ENCODE measurements at places on chromosomes 7 and 10.

- no peak for DNase-seq
Observed at GRCh38 chr10:128130051-128130450, 3.8 kb upstream of the MKI67 start.

DNA sequence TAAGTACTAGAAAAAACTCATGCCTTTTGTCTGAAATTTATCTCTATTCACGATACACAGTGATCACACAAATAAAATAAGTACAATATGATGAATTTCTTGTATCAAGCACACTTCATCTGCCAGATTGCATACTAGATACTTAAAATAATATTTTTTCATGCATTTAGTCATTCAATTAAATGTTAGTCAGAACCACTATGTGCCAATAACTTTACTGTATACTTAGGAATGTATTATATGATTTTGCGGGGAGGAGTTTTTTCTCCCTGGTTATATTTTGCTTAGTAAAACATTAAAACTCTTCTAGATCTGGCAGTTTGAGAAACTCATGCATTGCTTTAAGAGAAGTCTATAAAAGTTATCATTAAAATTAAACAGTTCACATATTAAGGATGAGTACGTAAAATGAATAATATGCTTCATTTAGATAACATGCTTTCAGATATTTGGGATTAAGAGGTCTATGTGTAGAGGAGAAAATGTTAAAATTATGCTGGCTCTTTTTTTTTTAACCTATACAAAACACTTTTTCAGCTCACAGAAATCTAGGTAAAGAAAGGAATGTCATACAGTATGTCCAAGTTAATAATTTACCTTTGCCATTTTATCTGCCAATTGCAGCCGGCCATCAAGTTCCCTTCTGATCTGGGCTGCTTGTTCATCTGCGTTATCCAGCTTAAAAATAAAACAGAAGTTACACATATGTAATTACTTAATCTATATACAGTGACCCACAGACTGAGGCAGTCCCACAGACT lies 70.1 kb downstream of the RNF133 start:
- DNase-seq = no peak

GRCh38 chr10:23383637-23384036 lies 39.0 kb upstream of the C10orf67 start:
- DNase-seq = no peak

DNA sequence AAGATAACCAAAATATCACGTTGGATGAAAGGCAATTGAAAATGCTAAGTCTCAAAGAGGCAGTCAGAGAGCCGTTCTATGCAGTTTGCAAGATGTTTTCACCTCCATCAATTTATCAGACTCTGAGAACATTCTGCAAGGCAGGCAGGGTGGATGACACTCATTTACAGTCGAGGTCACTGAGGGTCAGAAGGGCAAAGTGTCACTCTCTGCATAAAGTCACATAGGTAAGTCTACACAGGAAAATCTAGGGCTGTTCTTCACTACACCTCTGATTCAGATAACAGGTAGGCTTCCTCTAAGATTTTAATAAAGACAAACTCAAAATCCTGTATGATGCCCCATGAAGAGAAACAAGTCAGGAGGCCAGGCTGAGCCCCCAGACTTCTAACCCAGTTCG lies 1.4 kb upstream of the PLEKHA1 start:
- DNase-seq = no peak

GRCh38 chr7:116493449-116493848 lies 6.1 kb upstream of the CAV2 start:
- no peak for DNase-seq

DNA sequence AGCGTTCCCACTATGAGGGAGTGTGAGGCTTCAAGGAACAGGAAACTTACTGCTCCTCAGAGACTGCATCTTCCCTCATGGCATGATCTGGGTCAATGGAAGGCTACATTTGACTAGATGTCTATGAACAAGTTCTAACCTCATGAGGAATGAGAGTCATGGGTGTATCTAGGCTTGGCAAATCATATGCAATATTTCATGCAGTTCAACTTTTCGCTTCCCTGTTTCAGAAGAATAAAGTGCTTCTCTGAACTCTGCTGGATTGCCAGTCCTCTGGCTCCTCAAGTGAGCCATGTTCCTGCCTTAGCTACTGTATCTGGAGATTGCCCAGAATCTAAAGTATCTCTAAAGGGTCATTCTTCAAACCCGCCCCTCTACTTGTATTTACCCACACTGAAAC lies 54.3 kb upstream of the SEMA3A start:
- no peak for DNase-seq

DNA sequence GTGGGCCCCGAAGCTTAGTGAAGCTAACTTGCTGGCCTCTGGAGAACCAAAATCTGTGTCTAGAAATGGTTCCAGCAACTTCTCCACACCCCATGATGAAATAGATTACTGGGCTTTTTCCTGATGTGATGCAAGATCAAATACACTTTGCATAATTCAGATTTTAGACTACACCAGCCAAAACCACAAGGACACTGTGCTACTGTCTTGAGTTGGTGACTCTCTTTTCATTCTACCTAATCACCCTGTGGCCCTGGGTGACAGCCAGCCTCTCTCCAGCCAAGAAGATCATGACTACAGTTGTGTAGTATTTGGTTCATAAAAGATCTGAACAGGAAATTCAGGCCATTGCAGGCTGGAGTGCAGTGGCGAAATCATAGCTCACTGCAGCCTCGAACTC lies 22.2 kb downstream of the AZGP1 start:
- DNase-seq = no peak

GRCh38 chr10:13637303-13637856 lies 50.6 kb downstream of the PRPF18 start:
- DNase-seq = no peak

DNA sequence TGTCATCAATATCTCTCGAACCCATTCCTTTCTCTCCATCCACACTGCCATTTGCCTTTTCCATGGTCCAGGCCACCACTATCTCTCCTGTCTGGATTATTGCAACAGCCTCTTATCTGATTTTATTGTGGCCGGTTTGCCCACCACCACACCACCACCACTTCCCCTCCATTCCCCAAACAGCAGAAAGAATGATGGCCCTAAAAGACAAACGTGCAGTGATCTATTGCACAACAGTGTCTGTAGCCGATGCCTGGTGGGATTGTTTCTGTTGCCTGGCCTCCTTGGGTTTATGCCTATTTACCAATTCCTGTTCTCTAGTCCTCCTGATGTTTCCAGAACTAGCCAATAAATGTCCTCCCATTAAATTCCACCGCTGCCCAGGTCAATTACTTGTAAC lies 10.2 kb upstream of the ST8SIA6 start:
- DNase-seq = no peak

GRCh38 chr10:78974617-78975317 lies 94.0 kb upstream of the ZMIZ1 start:
- DNase-seq = peak; percentile 35

GRCh38 chr10:130454543-130455000 lies 318.4 kb downstream of the GLRX3 start:
- no peak for DNase-seq

DNA sequence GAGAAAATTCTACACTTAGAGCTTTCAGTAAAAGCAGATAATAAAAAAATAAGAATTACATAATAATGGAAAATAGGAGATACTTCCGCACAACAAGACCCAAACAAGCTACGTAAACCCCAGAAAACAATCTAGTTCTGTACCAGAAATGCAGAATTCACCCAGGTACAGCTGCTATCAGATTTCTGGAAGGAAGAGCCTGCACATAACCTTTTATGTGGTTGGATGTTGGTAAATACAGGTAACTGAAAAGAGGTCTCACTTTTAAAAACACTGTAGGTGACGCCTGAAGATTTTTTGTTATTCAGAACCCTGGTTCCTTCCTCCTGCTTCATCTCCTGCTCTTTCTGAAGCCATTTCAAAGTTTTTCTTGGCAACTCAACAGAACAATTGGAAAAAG lies 29.9 kb downstream of the PANK1 start:
- DNase-seq = no peak

- DNase-seq = no peak
Observed at GRCh38 chr10:27494116-27494805, 9.8 kb upstream of the RAB18 start.

- no peak for DNase-seq
Observed at GRCh38 chr7:92602352-92603088, 12.3 kb upstream of the FAM133B start.

GRCh38 chr7:115153176-115153575 lies 231.3 kb downstream of the MDFIC start:
- DNase-seq = peak; percentile 51

- DNase-seq = no peak
Observed at GRCh38 chr10:110744782-110745181, 100.6 kb downstream of the RBM20 start.

- no peak for DNase-seq
Observed at GRCh38 chr10:50563906-50564305, 59.9 kb downstream of the SGMS1 start.

GRCh38 chr10:132418527-132419416 lies 21.8 kb downstream of the PWWP2B start:
- no peak for DNase-seq

DNA sequence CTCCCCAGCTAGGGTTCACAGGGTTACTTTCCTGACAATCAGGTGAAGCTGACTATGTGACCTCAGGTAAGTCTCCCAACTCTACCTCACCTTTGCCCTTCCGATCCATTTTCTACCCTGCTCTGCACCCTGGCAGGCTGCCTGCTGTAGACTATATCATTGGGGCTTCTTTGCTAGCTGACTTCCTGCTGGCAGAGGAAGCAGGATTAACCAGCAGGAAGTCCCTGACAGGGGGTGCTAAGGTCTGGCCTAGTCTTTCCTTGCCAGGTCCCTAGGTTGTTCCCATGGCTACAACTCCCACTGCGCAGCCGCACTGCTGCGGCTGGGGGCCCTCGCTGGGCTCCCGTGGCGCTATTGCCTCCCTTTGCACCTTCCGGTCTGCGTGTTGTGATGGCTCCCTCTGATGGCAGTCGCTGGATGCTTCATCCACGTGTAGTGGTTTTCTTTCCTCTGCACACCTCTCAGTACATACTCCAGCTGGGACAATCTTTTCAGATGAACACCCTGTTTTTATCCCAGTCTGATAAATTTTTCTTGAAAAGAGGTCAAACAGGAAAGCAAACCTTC lies 365.9 kb downstream of the REEP3 start:
- DNase-seq = no peak

- DNase-seq = no peak
Observed at GRCh38 chr10:31490858-31491504, 172.0 kb downstream of the ZEB1 start.

DNA sequence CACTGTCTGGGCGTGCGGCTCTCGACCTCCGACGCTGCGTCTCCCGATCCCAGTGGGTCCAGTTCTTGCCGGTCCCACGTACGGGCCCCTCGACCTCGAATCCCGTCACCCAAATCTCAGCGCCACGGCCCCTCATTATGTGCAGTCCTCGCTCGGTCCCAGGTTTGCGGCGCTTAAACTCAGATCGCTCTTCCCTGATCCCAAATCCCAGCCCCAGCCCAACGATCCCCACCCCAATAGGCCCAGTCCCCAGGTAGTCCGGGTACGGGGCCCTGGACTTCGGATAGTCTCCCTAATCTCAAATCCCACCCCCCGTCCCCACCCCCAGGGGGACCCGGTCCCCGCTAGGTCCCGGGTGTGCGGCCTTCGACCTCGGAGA lies 666 bp downstream of the HNRNPF start:
- no peak for DNase-seq

GRCh38 chr10:126259760-126260479 lies 128.4 kb downstream of the ADAM12 start:
- DNase-seq = no peak

DNA sequence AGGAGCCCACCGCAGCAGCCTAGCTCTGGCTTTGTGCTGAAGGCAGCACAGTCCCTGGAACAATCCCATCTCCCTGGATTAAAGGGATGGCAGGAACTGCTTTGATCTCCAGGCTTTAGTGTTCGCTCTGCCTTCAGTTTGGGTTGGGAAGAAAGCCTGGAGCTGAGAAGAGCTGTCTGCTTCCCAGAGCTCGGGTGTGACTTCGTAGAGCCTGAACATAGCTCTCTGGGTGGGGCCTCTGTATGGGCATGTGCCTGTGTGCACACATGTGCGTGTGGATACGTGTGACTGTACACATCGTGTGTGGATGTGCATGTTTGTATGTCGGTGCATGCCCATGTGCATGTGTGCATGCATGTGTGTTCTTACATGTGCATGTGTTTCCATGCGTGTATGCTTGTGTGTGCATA lies 8.7 kb downstream of the ADCY1 start:
- DNase-seq = no peak

GRCh38 chr7:78018641-78019446 lies 220.3 kb downstream of the PHTF2 start:
- peak; percentile 83 for DNase-seq

DNA sequence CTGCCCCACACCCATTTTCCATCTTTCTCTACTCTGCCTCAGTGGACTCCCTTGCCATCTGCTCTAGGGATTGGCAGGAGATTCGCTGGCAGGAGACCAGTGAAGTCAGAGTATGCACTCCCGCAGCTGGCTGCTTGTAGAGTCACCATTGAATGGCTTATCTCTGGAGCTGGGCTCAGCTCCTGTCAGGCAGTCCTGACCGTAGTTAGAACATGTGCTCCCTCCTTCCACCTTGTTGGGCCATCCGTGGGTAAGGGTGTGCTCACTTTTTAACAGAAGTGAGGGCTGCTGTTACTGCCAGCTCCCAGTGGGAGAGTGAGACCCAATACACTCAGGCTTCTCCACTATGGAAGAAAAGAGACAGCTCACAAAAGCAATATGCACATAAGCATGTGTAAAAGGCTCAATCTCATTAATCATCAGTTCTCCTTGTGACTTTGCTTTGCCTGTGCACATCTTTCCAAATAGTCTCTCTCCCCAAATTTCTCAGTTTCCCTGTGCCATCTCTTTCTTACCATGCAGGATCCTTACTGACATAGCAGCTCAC lies 773.3 kb downstream of the GRID1 start:
- no peak for DNase-seq

DNA sequence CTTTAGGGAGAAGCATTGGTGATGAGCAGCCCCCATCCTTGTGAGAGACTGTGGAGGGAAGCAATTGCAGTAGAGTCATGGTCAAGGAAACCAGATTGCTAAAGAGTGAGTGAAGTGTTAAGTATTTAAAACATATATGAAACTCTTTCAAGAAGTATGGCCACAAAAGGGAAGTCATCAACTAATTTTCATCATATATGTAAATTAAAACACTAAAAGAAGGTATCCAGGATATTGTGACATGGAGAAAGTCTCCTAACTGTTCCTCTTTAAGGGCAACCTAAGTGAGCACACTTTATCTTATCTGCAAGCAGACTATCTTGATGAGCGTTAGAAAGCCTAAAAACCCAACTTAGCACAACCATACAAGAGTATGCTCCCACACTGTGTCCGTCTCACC lies 69.7 kb downstream of the CD36 start:
- DNase-seq = no peak

Data from spinal cord (tissue), 10 donors.